CD4-positive, alpha-beta T cell treated with Interleukin-10 for 1 hour (primary cell): ENCODE measurements at places on chromosomes 3 and 15.

DNA sequence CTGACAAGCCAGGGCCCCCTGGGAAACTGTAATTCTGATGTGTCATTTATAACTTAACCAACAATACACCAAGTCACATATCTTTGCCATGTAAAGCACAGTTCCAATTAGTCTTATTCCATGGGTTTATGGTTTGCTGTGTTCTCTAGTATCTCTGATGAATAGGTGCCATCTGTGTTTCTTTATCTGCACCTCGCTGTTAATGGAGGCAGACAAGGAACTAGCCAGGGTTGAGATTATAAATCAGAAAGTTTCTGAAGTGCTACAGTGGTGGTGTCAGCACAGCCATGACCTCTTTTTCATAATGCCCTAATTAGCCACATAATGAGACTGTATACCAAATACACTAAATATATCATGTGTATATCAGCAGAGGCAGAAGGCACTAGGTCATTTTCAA, 866.4 kb downstream of the PLOD2 start:
- no peak for DNase-seq

- DNase-seq = no peak
These were observed 375.1 kb upstream of the DPH6 start for GRCh38 chr15:35921046-35921445.

DNA sequence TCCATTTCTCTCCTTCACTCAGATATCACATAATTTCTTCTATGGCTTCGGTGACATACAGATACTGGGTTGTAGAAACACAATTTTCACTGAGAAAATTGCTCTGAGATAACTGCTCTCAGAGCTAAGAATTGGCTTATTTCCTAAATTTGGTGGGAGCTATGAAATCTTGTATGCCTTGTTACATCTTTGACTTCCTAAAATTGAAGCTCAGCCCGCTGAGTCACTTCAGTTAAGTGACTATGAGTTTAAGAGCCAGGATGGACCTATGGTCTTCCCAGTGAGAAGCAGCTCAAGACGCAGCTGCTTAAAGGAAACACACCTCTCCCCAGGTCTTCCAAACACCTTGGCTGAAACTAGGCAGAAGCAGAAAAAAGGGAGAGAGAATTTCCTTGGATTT, 56.4 kb downstream of the EFHB start:
- DNase-seq = no peak

- no peak for DNase-seq
These were observed 46.4 kb downstream of the ZNF106 start for GRCh38 chr15:42444415-42445063.

DNA sequence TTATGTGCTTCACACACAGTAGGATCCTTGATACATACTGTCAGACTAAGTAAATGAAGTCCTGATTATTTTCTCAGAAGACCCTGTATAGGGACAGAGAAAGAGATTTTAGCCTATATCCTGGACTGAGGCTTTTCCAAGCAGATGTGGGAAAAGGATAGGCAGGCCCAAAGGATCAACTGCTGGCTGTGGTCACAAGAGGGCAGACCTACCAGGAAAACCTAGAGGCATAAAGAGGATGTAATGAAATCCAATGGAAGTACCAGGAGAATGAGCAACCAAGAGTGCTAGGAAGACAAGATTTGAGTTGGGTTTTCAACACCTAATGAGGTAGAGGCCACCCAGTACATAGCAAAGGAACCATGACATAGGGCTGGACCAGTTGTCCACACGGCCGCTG, 23.1 kb downstream of the DCLK3 start:
- no peak for DNase-seq

- no peak for DNase-seq
These were observed 13.4 kb downstream of the HACD2 start for GRCh38 chr3:123571264-123571972.

GRCh38 chr3:159473206-159473605, 515.4 kb upstream of the IL12A start:
- DNase-seq = no peak

DNA sequence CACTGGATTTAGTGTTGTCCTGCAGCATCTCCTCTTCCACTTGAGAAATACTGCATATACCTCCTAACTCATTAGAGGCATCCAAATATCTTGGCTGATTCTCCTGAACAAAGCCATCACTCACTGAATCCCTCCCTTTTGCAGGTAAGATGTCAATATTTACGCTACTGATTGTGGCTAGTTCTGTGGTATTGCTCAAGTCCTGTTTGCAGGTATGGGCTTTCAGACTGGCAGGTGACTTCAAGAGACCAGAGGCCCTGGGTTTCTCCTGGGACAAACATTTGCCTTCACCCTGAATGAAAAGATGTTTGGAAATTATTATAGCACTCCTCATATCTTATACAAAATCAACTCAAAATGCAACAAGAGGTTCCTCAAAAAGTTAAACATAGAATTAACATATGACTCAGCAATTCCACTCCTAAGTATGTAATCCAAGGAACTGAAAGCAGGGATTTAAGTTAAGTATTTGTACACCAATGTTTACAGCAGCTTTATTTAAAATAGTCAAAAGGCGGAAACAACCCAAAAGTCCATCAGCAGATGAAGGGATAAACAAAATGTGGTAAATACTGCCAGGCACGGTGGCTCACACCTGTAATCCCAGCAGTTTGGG, 18.6 kb downstream of the NEK4 start:
- DNase-seq = no peak

- DNase-seq = no peak
These were observed 78.4 kb upstream of the RASGRF1 start for GRCh38 chr15:79168922-79169456.

DNA sequence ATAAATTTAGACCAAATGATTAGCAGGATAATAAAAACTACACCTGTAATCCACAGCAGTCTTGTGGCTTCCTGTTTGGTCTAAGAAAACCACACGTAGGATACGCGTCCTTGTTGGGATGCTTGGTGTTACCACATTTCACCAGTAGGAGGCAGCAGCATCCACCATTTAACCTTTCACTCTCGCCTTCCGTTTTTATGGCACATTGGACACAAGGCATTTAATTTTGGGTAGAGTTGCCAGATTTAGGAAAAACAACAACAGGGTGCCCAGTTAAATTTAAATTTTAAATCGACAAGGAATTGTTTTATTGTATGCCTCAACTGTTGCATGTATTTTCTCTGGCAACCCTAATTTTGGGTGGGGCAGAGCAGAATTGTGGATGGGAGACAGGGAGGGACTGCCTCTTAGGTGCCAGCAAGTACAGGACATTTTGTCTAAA, 6.3 kb downstream of the LRRC31 start:
- peak; percentile 78 for DNase-seq

DNA sequence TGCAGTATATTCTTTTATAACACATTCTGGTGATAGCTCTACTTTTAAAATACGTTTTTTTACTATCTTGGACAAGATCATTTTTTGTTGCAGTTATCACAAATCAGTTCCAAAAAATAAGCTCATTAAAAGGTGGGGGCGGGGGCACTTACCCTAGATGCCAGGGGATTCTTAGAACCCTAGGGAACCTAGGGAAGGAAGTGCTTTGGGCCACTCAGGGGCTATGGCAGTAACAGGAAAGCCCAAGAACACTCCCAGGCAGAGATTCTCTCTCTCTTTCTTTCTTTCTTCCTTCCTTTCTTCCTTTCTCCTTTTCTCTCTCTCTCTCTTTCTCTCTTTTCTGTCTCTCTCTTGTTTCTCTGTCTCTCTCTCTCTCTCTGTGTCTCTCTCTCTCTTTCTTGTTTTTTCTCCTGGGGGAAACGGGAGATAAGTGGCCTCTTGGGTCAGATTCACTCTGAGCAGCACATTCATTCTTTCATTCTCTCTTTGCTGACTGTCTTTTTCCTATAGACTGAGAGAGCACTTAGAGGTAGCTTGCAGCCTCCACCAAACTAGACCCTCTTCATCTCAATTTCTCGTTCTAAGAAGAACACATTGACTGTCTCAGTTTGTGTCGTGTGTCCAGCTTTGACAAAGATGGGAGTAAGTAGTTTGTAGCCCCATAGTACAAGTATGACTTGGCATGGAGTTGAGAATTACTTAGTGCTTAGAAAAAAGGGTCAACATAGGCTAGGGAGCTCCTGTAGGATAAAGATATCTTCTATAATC, 16.6 kb downstream of the SCAANT1 start:
- DNase-seq = no peak

DNA sequence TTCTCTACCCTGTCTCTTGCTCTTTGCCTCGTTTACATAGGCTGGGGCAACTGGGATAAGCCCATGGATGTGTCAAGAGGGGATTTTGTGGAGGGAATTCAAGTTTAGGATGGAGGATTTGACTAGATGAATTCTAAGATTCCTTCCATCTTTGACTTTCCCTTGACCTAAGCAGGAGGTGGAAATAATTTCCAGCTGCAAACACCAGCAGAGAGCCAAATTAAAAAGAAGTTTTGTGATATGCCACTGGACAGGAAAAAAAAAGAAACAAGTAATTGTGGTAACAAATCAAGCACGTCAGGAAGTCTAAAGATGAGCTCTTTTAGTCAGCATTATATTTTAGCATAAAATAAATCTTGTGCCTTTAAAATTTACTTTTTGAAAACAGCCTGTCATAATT, 49.8 kb downstream of the KCNMB2 start:
- no peak for DNase-seq

DNA sequence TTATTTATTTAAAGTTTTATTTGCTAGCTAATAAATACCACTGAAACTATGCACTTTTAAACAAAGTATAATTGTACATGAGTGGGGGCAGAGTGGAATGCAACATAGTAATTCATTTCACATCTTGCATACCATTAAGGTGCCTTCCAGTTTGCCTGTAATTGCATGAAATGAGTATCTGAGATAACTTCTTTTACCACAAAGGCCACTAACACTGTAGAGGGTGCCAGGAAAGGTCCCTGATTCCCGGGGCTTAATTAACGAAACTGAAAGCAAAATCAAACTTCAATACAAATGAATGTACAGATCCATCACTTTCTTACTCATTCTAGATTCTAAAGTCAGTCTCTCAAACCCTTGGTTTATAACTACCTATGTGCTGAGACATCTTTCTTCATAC, 2.1 kb downstream of the CD47 start:
- peak; percentile 69 for DNase-seq

DNA sequence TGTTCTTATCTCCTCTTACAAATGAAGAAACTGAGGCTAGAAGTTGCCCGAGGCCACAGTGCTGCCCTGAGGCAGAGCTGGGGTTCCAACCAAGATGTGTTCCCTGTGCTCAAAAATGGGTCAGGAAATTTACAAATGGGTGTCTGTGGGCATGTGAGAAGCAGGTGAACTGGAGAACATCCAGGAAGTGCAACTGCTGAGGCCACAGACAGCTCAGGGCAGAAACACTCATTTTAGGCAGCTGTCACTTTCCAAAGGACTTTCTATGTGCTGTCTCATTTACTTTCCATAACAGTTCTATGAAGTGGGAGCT, 47.2 kb upstream of the ATP2B2 start:
- peak; percentile 21 for DNase-seq

DNA sequence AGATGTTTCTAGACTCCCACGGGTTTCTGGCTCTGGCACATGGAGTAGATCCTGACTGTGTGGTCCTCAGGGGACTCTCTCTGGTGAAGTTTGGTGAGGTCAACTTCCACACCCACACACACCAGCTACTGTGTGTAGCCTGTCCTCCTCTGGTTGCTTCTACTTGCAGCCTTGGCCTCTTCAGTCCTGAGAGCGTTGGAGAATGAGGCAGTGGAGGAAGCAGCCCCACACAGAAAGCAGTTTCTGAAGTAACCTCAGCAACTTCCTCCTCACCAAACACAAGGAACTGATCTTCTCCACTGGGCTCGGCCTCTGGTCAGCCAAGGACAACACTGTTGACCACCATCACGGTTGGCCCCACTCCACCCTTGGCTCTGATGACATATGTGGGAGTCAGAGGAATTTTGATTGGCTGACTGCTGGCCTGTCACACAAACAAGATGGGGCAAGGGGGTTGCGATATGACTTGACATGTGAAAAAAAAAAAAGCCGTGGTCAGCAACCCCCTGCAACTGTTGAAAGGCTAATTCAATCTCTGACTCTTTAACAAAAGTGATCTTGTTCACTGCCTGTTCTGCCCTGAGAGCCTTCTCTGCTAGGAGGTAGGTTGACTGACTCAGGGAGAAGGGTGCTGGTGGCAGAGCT, 19.6 kb downstream of the CD86 start:
- no peak for DNase-seq

DNA sequence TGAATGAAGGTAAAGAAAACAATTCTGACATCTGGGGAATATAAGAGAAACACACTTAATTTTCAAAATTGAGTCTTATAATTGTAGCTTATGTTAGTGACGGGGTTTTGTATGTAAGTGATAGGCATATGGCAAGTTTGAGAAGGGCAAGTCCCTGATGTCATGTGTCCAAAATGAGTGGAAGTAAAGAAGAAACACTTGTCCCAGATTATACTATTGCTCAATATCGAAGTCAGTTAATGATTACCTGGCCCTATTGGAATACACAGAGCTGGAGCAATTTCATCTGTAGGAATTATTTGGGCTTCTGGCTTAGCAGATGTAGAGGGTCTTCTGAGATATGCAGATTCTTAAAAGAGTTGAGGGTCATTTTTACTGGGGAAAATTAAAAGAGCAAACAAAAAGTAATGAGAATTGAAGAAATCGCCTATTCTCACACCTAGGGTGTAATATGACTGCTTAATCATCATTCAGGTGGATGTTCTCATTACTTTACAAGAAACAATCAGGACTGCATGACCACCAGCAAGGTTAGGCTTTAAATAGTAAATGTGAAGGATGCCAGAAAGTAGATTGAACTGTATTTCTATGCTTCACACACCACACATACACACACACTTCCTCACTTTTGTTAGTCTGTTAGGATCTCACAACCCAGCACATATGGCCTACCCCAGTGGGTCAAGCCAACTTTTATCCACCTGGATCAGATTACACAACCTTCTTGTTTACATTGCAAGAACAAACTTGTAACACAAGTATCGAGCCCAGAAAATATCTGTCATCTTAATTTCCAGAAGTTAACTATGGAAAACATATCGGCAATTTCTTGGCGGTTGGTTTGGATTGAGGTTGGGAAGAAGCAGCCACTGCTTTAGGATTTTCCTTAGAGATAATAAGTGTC, 183.3 kb upstream of the LRRC3B start:
- DNase-seq = no peak

GRCh38 chr3:42025370-42026138, 63.7 kb upstream of the ULK4 start:
- DNase-seq = no peak

DNA sequence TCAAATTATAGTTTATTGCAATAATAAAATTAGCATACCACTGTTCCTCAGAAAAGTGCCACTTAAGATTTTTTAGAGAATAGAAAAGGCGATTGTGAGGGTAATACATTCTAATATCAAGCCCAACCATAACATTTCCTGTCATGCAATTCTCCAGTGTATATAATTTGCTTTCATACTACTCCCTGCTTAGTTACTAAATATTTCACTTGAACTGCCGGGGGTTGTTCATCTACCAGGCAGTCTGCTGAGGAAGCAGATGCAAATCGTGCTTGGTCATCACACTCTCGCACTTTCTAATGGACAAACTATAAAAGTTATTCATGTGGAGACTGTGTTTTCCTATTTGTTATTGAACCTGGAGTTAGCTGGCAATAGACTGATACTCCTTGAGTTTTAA, 645.6 kb upstream of the CBLB start:
- DNase-seq = no peak

- DNase-seq = no peak
These were observed 48.2 kb downstream of the ATR start for GRCh38 chr3:142530296-142530695.

GRCh38 chr15:91950631-91951329, 97.3 kb downstream of the SLCO3A1 start:
- no peak for DNase-seq
